GM19239 (cell line): ENCODE measurements at places on chromosomes 1 and 21.

- DNase-seq: no peak
Observed at GRCh38 chr1:43990271-43991199, 864 bp upstream of the CCDC24 start.

DNA sequence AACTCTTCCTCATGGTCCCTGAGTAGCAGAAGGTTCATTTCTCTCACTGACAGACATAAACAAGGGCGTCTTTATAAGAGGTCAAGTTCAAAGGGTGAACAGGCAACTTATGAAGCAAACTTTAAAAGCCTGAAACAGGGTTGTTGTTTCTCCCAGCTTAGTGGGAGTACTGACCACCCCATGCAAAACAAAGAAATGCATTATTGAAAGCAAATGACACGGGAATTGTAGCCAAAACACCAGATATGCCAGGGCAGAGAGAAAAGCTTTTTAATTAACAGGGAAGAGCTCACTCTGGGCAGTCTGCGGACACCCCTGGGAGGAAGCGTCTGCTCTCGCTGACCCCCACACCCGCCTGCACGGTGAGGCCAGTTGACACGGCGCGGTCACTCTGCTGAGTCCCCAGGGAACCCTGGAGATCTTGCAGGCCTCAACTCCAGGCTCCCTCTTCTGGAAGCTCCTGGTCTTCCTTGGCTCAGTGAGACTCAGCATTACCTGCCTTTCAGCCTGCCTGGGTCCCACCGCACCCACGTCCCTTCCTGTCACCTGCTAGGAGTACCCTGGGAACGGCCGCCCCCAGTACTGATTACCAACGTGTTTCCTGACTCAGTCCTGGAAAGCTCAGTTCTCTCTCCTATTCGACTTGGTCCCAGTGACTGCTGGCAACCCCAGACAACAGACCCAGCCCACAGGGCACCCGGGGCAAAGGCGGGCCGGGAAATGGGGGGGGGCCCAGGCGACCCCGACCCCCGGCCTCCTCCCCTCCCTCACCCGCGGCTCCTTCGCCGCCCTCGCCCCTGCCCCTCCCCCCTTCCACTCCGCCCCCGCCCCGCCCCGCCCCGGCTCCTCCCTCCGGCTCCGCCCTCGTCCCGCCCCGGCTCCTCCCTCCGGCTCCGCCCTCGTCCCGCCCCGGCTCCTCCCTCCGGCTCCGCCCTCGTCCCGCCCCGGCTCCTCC is 972 bp downstream of the CFAP410 start:
- DNase-seq: no peak

- no peak for DNase-seq
Observed at GRCh38 chr1:15151377-15151806, 2.2 kb upstream of the TMEM51 start.

DNA sequence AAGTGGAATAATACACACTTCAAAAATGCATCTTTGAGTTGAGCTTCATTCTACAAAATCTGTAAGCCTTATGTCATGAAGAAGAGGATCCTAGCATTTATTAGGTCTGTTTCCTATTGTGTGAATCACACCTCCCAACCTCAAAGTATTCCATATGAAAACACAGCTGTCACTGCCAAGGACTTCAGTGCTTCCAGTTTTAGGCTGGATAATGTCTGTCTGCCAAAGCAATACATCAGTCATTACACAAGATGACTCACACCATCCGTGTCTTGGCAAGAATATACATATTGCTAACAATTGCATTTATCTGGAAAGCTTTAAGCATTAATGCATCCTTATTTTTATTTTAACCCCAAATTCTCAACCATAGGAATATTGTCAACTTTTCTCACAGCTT is 125.7 kb upstream of the TMPRSS15 start:
- DNase-seq: no peak
